ENCODE measurements at places on chromosomes 3 and 15.

GRCh38 chr3:127743351-127744252 is 70.8 kb downstream of the ABTB1 start:
- no peak for DNase-seq

DNA sequence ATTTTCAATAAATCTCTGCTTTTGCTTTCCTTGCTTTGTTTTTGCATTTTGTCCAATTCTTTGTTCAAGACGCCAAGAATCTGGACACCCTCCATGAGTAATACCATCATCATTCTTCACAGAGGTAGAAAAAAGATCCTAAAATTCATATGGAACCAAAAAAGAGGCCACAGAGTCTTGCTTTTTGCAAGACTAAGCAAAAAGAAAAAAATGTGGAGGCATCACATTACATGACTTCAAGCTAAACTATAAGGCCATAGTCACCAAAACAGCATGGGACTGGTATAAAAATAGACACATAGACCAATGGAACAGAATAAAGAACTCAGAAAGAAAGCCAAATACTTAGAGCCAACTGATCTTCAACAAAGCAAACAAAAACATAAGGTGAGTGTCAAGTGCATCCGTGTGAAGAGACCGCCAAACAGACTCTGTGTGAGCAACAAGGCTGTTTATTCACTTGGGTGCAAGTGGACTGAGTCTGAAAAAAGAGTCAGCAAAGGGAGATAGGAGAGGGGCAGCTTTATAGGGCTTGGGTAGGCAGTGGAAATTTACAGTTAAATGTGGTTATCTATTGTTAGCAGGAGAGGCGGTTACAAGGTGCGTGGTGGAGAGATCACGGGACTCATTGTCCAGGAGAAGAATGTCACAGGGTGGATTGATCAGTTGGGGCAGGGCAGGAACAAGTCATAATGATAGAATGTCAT is 10.9 kb downstream of the STRIT1 start:
- DNase-seq = no peak

GRCh38 chr15:65327651-65328393 is 23.3 kb downstream of the RNU5B-1 start:
- no peak for DNase-seq

DNA sequence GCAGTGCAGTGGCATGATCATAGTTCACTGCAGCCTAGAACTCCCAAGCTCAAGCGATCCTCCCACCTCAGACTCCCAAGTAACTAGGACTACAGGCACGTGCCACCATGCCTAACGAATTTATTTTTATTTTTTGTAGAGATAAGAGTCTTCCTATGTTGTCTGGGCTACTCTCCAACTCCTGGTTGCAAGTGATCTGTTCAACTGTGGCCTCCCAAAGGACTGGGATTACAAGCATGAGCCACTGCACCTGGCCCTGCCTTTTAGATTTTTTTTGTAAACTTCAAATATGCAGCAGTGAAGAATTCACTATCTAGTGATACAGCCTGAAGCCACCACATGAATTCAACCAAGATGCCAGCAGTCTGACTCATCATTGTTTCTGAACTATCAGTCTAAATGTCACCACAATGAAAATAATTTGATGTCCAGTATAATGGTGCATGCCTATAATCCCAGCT is 32.7 kb downstream of the UBXN7 start:
- DNase-seq = no peak

DNA sequence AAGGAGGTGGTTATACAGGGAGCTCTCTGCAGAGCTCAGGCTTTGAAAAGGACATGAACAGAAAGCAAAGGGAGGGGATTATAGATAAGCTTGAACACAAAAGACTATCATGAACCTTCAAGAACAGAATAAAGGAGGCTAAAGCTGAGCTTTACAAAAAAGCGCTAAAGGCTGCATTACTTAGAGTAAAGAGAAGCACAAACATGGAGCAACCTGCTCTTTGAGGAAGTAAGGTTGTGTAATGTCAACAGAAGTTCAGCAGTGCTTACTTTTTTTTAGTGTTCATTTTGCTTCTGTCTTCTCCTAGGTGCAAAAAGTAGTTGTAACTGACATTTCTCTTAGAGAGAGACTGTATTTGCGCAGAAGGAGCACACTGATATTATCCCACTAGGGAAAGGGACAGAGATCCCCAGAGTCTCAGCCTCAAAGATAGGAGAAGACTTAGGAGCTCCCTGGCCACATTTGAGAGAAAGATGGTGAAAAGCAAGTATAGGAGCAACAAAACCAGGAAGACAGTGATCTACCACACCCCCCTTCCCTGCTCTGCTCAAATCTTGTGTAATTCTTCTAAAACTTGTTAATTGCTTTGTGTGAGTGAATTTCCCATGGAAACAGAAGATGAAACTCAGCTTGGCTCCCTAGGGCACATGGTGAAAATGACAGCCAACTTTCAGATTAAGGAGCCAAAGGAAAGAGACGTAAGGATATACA is 54.7 kb downstream of the QTRT2 start:
- no peak for DNase-seq

All from activated T-helper 1 cell treated with anti-CD3 and anti-CD28 coated beads, Interleukin-12 subunit alpha, Interleukin-12 subunit beta, Interleukin-2, Interleukin-4 antibody, amounts not matched to agents 30 ng/mL and 10 ng/mL and 1 ng/mL, durations not matched to agents 14 hours and 24 hours and 36 hours (primary cell).